ENCODE measurements at places on chromosomes 12 and 14.
A peak's percentile ranks its signal among the peaks of the same experiment; 100 is the strongest.

- no peak for DNase-seq
Observed at GRCh38 chr12:23921099-23921856, 28.2 kb downstream of the SOX5 start.

DNA sequence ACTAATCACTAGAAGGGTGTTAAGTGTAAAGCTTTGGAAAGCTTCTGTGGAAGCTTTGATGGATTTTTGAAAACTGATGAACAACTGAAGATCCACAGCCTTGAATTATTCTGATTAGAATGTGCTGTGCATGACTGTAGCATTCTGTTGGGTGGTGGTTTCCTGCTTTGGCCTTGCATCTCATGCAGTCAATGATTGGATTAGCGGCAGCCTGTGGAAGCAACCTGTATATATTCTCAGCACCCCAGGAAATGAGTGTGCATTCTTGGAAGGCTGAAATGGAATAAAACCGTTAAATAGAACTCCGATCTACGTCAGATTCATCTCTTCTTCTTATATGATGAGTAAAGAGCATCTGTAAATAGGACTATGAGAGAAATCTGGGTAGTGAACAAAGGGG is 120.2 kb downstream of the SLC16A7 start:
- no peak for DNase-seq

GRCh38 chr14:49892301-49892635 is 614 bp upstream of the ARF6 start:
- no peak for DNase-seq

- no peak for DNase-seq
Observed at GRCh38 chr12:46404225-46404631, 31.7 kb upstream of the SLC38A2 start.

GRCh38 chr12:125272383-125272933 is 207.2 kb downstream of the AACS start:
- no peak for DNase-seq

DNA sequence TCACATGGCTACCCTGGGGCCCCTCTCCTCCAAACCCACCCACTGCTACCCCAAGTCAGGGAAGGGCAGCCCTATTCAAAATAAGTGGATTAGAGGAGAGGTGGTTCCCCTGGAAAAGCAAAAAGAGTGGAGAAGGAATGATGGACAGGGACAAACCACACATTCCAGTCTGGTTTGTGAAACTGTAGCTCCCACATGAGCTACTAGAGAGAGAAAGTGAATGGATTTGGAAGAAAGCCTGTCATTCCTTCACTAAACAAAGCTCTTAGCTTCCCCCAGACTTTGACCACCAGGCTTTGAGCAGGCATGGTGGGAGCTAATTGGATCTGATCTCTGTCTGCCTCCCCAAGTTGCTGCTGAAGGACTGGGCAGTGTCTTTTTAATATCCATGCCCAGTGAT is 28.0 kb downstream of the CCDC63 start:
- DNase-seq = no peak

DNA sequence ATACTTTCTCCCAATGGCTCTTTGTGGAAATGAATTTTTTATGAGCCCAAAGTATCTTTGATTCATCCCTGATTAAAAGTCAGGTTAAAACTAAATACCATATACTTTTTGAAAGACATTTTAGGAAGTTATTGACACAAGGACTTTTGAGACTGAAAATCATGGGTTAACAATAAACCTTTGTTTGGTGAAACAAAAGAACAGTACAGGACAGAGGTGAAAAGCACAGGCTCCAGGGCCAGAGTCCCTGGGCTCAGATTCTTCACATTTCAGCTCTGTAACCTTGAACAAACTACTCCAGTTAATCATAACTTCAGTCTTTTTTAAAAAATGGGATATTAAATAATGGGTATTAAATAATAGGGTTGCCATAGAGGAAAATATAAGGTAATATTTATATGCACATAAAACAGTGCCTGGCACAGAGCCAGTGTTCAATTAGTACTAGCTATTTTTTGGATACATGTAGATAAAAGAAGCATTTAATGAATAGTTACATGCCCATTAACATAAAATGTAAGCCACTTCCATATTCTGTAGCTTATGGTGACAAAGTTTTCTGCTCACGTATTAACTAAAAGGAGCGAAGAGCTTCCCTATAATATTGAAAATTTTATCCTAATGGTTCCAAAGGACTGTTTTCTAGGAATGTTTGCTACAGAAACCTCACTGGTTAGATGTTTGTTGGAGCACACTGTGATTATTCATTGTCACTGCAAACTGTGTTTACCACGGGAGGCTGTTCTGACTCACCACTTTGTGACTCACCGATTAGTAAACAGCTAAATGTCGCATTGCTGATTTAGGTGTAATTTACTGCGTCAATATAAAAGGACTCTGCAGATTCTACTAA is 255.4 kb downstream of the DAD1 start:
- peak; percentile 27 for DNase-seq

- DNase-seq = peak; percentile 2
Observed at GRCh38 chr12:88142610-88142991, 494 bp downstream of the TMTC3 start.

- no peak for DNase-seq
Observed at GRCh38 chr14:58942516-58942915, 246.0 kb upstream of the DAAM1 start.

DNA sequence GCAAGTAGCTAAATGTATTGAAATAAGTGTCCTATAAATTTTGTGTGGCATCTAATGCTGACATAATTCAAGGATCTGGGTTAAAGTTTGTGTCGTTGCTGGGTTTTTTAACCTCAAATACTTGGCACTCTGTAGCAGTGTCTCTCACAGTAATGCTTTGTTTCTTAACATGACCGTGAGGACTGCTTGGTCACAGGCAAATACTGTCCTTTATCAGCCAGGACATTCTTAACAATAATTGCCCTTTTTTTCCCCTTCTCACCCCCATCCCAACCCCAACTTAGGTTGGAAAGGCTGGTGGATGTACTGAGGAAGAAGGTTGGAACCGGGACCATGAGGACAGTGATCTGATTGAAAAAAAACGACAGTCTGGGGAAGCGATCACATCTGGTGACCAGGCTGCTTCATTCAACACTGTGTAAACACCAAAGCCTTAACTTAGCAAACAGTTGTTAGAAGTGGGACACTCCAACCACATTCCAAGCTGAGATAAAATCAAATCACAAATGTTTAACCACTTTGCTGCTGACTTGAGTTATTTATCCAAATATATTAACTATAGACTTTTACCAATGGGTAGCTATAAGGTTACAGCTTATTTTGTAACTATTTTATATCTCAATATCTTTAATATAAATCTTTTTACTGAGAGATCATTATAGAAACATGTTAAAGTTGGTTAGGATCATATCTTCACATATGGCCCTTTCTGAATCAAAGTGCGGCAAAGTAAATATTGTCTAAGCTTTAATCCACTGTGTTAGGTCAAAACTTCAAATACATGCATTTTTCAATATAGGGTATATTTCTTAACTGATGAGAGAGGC is 48.2 kb downstream of the FOXA1 start:
- DNase-seq = no peak

GRCh38 chr12:58224536-58225105 is 283.3 kb downstream of the ATP23 start:
- no peak for DNase-seq

- no peak for DNase-seq
Observed at GRCh38 chr12:94271351-94271750, 123.0 kb downstream of the PLXNC1 start.

- no peak for DNase-seq
Observed at GRCh38 chr12:46374310-46374709, 1.7 kb upstream of the SLC38A2 start.

DNA sequence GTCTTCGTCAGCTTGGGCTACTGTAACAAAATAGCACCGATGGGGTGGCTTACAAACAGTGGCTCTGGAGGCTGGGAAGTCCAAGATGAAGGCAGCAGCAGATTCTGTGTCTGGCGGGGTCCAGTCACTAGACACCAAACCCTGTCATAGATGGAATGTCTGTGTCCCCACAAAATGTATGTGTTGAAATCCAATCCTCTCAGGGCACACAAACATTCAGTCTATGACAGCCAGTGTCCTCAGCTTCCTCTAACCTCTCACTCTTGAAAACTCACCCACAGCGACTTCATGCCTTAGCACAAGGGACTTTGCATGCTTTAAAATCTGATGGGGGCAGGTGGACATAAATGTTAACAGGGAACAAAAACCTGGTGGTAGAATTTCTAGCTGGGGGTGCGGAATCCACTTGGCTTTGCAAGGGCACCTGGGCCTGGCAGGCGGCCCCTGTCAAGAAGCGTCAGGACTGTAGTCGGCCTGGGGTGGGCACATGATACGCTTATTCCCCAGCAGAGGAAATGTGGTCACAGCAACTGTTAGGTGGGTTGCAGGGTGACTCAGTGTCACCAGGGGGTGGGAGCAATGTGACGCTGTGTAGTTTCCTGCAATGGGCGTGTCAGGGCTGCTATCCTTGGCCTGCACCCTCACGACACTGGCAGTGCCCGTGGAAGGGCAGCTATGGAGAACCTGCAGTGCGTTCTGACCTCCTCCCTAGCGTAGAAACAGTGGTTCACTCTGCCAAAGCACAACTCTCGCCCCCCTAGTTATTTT is 17.7 kb downstream of the RIN3 start:
- peak; percentile 90 for DNase-seq

- DNase-seq = no peak
Observed at GRCh38 chr12:2507814-2508213, 287.0 kb upstream of the FKBP4 start.

GRCh38 chr14:103031956-103032355 is 25.4 kb downstream of the CDC42BPB start:
- no peak for DNase-seq

GRCh38 chr12:10067942-10068341 is 30.8 kb downstream of the CLEC1A start:
- DNase-seq = no peak

DNA sequence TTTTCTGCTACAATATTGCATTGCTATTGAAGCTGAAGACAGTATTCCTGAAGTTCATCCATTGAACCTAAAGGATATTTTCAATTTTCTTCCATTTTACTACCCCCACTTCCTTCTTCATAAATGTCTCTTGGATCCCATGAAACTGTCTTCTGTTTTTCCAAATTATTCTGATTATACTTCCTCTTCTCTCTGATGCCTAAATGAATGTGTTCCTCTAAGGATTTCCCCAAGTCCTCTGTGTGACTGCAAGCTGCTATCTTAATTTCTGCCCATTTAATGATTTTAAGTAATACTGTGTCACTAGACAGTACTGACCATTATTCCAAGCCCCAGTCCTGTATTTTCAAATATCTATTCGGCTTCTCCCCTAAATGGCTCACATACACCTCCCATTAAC is 102.9 kb downstream of the TAOK3 start:
- no peak for DNase-seq

- DNase-seq = no peak
Observed at GRCh38 chr12:112001576-112001975, 11.4 kb downstream of the TMEM116 start.

DNA sequence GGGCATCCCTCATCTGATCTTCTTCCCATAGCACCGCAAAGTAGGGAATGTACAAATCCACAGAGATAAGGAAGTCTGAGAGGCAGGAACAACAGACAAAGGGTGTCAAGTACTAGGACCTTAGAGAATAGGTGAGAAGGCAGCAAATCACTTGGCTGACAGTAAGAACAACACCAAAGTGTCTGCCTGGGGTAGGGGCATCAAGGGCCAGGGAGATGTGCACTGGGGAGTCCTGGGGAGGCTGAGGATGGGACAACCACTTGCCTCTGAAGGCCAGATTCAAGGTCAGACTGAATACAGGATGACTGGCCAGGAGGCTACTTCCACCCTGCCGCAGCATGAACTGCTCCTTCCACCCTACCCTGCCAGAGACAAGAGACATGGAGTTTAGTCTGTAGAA is 1040.8 kb downstream of the BCL11B start:
- DNase-seq = no peak

- DNase-seq = no peak
Observed at GRCh38 chr12:116881877-116882507, 751 bp upstream of the HRK start.

- no peak for DNase-seq
Observed at GRCh38 chr12:78898416-78898815, 33.8 kb downstream of the SYT1 start.

- DNase-seq = no peak
Observed at GRCh38 chr12:12636641-12637040, 25.0 kb downstream of the CREBL2 start.

- DNase-seq = no peak
Observed at GRCh38 chr14:57568554-57568953, 74.9 kb upstream of the CCDC198 start.

DNA sequence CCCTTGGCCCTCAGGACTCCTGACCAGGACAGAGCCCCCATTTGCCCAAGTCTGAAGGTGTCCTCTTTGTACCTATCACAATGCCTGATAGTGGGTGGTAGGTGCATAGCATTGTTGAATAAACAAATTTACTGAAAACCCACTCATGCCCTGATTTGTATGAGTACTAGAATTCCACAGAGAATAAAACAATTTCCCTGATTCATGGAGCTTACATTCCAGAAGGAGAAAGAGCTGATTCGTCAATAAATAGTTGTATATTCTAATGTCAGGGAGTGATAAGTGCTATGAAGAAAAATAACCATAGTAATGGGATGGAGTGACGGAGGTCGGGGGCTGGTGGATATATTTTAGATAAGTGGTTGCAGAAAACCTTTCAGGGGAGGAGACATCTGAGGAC is 117.0 kb downstream of the SRGAP1 start:
- DNase-seq = no peak

All from NK-92 treated with Interleukin-12 subunit alpha and Interleukin-12 subunit beta, amount 100 ng/mL, for 24 hours (cell line).